ENCODE measurements at places on chromosomes 6 and 20.

DNA sequence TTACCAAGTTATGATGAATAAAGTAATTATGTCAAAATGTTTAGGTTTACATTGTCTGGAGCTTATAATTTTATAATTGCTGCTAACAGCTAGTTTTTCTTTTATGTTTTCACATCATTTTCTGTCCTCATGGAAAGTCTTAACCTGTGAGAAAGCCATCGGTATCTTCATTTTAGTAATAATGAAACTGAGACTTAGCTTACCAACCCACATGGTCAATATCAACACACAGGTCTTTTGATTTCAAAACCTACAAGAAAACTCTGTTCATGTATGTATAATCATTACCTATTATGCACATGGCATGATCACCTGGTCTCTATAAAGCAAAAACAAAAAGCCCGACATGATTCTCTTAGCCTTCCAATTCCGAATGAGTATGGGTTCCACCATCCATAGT is 61.9 kb downstream of the KCNQ5 start:
- DNase-seq: no peak

- no peak for DNase-seq
Measured at GRCh38 chr20:44123251-44123650, 63.7 kb downstream of the JPH2 start.

GRCh38 chr6:18707714-18708439 is 320.7 kb downstream of the RNF144B start:
- DNase-seq: no peak

DNA sequence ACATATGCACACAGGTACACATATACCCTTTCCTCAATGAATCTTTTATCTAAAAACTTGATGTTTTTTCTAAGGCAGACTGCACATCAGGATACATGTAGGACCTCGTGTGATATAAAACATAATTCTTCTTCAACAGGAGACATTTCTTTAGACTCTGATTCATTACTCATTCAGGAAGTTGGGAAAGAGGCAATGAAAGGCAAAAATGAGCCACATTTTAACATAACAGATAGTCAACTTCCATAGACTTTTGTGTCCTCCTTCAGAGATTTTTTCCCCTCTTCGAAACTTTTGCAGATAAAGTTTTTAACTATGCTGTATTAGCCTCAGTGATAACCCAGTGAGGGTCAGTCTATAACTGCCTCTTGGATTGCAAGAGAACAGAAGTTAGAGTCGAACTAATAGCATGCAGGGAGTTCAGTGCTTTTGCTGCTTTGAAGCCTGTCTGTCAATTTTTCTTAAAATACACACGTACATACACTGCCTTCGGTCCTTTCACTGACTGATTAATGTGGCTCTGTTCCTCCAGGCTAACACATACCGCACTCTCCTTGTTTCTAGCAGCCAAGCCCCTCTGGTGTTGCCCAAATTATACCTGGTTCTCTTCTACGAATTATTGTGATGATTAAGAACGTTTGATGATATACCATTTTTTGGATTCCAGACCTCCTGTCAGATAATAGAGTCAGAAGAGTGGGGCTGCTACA is 562.5 kb upstream of the MAP3K7 start:
- no peak for DNase-seq

GRCh38 chr6:138161088-138161337 is 726 bp upstream of the ARFGEF3 start:
- DNase-seq: no peak

- no peak for DNase-seq
Measured at GRCh38 chr6:169986171-169986847, 234.9 kb downstream of the ERMARD start.

Measured in stimulated activated CD4-positive, alpha-beta T cell treated with anti-CD3 and anti-CD28 coated beads, Interleukin-1b, Interleukin-23, amount 100 ng/mL, for 1 hour (primary cell).